ENCODE measurements at places on chromosomes 1 and 21.

GRCh38 chr1:51768971-51769588 lies 109.4 kb downstream of the NRDC start:
- DNase-seq, result peak; percentile 64

- no peak for DNase-seq
These were observed at the start of gene LCE4A for GRCh38 chr1:152707860-152708259. Gene LCE4A (plus strand): TSS chr1:152708160. CDS start chr1:152709076, 916 bp downstream.

DNA sequence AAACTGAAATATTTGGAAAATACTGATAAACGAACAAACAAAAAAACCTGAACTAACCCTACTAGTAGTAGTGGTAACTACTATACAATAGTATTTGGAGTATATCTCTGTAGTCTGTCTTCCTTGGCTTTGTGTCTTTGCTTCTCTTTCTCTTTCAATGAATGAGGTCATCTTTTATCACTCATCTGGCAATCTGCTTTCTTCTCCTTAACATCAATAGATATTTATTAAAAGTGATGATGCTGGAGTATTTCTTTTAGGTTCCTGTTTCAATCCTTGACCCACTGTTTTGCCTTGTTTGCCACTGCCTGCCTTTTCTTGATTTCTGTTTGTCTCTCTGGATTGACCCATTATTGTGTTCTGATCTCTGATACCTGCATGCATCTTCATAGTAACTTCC lies 71.5 kb downstream of the ROR1 start:
- no peak for DNase-seq

DNA sequence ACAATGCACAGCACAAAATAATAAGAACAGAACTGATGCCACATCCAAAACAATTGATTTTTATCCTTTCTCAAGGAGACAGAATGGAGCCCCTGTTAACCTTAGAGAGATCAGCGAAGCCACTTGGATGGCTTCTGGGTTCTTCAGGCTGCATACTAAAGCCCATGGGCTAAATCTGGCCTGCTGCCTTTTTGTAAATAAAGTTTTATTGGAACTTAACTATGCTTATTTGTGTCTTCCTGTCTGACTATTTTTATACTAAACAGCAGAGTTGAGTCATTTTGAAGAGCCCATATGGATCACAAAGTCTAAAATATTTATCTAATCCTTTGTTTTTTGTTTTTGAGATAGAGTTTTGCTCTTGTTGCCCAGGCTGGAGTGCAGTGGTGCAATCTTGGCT lies 16.3 kb upstream of the PPM1J start:
- DNase-seq, result no peak

- no peak for DNase-seq
These were observed 41.7 kb upstream of the SOX13 start for GRCh38 chr1:204031098-204031710.

DNA sequence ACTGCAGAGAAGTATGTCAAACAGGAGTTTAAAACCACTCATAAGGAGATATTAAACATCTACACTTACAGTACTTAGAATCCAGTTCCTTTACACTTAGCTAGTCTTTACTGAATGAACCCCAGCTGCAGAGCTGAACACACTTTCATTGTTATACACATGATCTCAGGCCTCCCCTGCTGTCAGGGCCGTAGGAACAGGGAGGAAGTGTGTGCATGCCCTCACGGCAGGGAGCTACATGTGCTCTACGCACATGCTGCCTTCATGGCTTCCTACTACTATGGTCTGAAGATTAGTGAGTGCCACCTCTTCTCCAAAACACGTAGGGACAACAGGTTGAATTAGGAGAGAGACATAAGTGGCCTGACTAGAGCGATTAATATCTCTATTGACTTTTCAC lies 191.5 kb downstream of the SIPA1L2 start:
- no peak for DNase-seq

- DNase-seq, result no peak
These were observed 29.9 kb upstream of the TMEM222 start for GRCh38 chr1:27292106-27292505.

GRCh38 chr21:25925936-25926335 lies 191.2 kb downstream of the GABPA start:
- DNase-seq, result no peak

DNA sequence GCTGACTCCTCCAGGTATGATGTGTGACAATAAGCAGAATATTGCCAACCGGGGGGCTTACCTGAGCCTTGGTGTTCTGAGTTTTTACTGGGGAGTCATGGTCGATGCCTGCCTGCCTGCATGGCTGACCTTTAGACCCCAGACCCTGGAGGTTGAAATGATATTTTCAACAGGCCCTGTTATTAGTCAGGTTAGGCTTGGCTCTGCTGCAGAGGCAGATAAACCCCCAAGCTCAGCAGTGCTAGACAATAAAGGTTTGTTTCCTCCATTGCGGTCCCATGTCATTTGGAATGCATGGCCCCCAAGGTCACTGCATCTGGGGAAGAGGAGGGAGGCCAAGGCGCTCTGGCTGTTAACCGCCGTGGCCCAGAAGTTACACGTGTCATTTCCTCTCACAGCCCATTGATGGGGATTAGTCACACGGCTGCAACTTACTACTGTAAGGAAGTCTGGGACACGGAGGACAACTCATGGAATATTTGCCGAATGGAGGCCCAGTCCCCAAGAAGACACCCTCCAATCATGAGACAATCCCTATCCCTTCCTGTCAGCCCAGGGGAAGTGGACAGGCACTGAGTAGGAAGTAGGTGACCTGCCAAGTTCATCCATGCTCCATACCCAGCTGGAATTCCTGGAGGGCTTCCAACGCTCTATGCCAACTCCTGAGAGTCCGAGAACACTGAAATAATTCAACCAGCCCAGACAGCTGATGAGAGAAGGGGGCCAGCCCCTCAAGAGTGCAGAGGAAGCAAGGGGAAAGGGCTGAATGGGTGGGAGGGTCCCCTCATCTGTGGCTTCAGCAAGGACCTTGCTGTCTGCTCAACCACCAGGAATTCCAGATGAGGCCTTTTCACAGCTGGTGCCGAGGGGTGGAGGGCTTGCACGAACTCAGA lies 97.3 kb downstream of the TAS1R2 start:
- DNase-seq, result no peak

GRCh38 chr1:65393347-65393746 lies 27.1 kb upstream of the LEPR start:
- peak; percentile 22 for DNase-seq

GRCh38 chr1:188584119-188584518 lies 1755.4 kb downstream of the PLA2G4A start:
- DNase-seq, result no peak

DNA sequence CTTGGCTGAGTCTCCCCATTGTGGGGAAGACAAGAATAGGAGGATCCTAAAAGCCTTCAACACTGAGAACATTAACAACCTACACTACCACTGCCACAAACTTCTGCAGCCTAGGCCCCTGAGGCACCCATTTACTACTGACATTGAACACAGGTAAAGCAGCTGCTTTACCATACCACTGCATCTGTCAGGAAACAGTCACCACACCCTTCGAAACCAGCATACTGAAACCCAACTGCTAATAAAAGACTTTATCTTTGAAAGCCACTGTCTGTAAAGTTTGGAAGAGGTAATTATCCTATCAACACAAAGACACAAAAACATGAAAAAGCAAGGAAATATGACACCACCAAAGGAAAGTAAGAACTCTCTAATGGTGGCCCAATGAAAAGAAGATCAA lies 7.4 kb downstream of the IFNAR1 start:
- no peak for DNase-seq

DNA sequence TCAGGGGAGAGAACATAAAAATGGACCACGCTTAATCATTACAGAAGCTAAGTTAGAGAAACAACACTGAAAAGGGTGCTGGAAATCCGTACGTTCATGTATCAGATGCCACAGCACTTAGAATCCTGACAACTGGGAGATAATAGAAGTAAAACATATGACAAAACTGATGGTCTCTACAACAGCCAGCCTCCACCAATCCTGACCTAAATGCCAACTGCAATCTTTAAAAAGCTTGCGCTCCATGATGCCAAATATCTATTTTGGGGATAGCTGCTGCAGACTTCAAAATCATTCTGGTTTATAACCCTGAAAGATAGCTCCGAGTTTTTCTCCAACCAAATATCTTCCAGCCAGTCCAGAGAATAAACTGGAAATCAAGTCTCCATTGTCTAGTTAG lies 178.3 kb downstream of the RERE start:
- DNase-seq, result no peak

DNA sequence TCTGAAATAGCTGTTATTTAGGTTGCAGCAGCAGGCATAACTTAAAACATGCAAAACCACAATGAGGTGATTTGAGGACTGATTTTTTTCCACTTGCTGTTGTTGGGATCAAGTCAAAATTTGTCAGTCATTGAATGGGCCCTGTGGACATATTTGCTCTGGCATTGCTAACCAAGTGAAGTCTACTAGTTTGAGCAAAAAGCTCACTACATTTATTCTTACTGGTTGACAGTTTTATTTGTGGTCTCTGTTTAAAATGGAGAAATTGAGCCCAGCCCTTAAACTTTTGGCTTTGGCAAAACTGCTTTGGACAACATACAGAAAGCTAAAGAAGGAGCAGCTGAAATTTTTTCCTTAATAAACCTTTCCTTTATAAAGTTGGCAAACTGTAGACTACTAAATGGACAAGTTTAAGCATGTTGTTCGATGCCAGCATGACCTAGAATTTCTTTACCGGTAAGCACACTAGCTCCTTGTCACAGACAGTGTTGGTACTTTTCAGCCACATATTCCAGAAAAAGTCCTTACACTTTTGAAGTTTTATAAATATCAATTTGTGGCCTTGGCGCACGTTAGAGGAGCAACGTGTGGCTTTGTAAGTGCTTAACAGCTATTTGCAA lies 234.6 kb downstream of the USP25 start:
- DNase-seq, result no peak

DNA sequence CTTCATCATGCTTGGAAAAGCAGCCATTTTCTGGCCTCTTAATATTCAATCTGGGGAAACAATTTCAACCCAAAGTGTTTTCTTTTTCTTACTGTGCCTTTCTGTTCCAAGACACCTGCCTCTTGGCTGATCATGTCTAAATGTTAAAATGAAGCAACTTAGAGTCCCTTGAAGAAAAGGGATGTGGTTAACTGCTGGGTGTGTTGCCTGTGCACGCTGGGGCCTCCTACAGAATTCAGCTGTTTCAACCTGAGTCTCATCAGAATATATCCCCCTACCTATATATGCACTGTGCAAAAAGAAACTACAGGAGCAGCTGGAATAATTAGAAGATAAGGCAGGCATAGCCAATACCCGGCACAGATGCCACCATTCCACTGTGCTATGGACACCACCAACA lies 222.0 kb downstream of the OMA1 start:
- DNase-seq, result no peak

DNA sequence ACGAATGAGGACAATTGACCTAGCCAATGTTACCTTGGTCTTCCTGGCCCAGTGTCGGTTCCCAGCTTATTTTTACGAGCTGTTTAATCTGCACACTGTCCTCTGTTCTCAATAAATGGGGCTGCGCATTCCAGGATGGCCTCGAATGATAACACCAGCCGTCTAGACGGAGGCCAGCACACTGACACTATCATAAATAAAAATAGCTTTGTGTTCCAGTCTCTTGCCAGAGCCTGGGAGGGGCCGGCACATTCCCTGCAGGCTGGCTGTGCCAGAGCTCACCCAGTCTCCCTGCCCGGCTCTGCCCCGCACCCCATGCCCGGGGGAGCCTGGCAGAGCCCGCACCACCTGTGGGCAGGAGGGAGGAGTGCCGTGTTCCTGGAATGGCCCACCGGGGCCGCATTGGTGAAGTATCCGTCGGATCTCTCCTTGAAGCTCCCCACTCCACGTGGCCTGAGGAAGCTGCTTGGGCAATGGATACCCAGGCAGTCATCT lies 92.1 kb downstream of the SPSB1 start:
- DNase-seq, result no peak

DNA sequence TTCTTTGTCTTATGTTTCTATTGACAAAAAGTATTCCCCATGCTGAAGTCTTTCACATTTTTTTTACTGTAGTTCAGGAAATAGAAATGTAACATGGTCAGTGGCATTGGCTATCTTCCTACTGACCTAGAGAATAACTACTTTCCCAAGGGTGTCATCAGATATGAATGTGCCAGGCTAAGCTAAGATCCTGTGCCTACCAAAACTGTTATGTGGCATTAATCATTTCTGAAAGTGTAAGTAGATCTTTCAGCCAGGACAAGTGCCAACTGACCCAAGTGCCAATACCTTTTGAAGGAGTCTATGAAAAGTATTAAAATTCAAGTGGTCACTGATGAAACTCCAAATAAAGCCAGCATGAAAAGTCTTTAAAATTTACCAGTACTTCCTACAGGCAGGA lies 165.3 kb downstream of the TNFSF18 start:
- peak; percentile 59 for DNase-seq

- DNase-seq, result no peak
These were observed 60.0 kb upstream of the SSX2IP start for GRCh38 chr1:84750110-84750730.

DNA sequence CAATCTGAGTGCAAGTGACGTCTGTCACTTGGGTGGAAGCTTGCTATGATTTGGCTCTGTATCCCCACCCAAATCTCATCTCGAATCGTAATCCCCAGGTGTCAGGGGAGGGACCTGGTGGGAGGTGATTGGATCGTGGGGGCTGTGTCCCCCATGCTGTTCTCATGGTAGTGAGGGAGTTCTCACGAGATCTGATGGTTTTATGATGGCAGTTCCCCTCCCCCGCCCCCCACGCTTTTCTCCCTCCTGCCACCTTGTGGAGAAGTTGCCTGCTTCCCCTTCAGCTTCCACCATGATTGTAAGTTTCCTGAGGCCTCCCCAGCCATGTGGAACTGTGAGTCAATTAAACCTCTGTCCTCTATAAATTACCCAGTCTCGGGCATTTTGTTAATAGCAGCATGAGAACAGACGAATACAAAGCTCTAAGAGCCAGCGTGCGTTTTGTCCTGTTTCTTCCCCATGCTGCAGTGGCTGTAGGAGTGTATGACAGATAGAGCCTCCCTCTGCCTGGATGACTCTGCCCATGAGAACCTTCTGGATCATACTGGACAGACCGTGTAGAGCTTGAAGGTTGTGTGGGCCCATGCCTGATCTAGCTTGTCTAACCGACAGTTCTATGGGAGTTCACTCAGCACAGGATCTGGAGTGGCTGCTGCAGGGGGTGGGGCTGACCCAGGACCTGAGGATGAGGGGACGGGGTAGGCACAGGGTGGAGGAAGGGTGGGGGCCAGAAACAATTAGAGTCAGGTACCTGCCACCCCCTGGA lies 139.7 kb upstream of the ERRFI1 start:
- DNase-seq, result no peak

- DNase-seq, result peak; percentile 28
These were observed 844 bp downstream of the ZMYM6 start for GRCh38 chr1:35030756-35031446.

GRCh38 chr1:242784084-242784483 lies 259.6 kb upstream of the PLD5 start:
- DNase-seq, result no peak

- DNase-seq, result peak; percentile 92
These were observed 2.9 kb upstream of the SHCBP1L start for GRCh38 chr1:182955596-182956588.

GRCh38 chr1:234938135-234938534 lies 190.5 kb downstream of the TOMM20 start:
- DNase-seq, result no peak

DNA sequence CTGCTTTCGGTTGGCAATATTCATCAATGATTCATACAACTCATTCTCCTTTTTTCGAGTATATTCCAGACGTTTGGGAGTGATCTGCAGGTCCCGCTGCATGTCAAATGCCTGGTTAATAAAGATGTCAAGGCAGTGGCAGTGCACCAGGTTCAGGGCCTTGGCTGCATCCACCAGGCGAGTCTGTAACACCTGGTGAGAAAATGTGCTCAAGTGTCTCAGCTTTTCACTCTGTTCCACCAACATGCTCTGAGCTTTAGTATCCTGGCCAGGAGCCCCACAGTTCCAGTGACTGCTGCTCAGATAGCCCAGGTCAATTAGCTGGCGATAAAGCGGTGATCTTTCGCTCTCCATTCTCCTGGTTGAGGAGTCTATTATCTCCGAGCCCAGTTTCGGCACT lies 42.3 kb downstream of the DSTYK start:
- no peak for DNase-seq

All from fibroblast of gingiva (primary cell).